ENCODE measurements at places on chromosomes 7 and 10.

- no peak for DNase-seq
Measured at GRCh38 chr7:79462390-79462789, 8.9 kb upstream of the MAGI2 start.

GRCh38 chr7:150975536-150976319 is 2.4 kb downstream of the KCNH2 start:
- no peak for DNase-seq

DNA sequence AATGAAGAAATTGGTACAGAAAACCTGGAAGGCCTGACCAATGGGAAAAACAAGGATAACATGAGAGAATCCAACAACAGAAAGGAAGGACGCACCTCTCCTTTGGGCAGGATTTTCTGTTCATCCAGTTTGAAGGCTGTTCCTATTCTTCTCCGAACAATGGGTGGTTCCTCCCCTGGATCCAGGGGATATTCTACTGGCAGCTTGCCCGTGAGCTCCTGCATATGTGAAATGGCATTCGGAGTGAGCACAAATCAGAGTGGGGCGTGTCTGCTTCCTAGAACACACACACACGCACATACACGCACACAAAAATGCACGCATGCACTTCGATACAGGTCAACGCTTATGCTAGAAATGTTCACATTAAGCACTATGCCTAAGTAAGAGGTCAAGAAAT is 83.5 kb downstream of the PRPF18 start:
- DNase-seq: no peak

GRCh38 chr10:63675171-63675570 is 154.0 kb downstream of the REEP3 start:
- no peak for DNase-seq

GRCh38 chr10:21238044-21238443 is 287.4 kb downstream of the SKIDA1 start:
- no peak for DNase-seq

DNA sequence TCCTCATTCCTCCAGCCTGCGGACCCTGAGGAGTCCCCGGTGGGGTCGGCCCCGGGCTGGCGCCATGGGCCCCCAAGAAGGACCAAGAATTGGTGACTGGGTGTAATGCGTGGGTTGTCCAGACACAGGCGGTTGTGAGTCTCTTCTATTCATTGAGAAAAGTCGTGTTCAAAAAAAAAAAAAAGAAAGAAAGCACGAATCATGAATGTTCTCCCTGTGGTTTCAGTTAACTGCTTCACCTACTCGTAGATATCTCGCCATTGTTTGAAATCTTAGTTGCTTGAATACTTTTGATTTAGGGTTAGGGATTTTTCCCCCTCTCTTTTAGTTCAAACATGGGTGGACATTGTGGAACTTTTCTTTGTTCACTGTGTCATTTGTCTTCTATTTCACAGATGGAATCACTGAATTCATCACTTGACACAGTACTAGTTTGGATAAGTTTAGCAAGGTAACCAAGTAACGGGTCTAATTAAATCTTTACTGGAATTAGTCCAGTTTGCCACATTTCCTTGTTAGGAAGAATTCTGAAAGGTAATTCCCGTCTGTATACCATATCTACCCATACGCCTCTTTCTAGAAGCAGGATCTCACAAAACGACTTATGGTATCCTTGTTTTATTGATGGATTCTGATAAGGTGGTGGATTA is 775 bp downstream of the STARD3NL start:
- peak; percentile 29 for DNase-seq

GRCh38 chr10:80182986-80183385 is 22.4 kb downstream of the ANXA11 start:
- DNase-seq: no peak

DNA sequence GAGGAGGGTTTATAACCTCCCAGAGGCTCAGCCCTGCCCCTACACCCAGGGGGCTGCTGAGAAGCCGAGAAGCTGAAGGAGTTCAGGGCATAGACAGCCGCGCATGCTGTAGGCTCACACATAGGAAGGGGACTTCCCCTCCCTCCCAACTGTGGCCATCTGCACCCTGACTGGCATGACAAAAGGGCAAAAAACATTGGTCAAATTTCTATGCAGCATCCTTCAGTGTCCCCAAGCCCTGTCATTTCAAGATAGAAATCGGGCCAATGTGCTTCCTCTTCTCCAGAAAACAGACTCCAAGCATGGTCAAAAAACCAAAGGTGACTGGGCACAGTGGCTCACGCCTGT is 55.9 kb upstream of the MYL10 start:
- no peak for DNase-seq

DNA sequence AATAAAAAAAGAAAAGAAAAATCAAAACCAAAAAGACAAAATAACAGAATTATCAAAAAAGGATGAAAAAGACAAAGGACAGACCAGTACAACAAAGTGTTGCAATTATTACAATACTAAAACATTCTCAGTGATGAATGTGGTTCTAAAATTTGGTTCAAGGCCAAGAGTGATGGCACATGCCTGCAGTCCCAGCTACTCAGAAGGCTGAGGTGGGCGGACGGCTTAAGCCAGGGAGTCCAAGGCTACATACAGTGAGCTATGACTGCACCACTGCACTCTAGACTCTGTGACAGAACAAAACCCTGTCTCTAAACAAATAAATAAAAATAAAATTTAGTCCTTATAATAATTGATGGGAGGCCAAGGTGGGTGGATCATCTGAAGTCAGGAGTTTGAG is 14.5 kb downstream of the BAZ1B start:
- DNase-seq: no peak

DNA sequence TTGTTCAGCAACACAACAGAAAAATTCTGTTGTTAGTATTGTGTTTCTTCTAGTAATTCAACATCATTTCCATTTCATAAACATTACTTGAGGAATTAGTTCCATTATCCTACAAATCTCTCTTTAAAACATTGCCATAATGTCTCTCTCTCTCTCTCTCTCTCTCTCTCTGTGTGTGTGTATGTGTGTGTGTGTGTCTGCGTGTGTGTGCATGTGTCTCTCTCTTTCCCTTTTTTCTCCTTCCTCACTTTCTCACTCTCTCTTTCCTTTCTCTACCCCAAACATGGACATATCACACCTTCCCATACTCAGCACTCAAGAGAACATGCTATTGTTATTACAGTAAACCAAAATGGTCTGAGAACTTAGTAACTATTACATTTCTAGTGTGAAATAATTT is 16.6 kb downstream of the LRRTM3 start:
- no peak for DNase-seq

DNA sequence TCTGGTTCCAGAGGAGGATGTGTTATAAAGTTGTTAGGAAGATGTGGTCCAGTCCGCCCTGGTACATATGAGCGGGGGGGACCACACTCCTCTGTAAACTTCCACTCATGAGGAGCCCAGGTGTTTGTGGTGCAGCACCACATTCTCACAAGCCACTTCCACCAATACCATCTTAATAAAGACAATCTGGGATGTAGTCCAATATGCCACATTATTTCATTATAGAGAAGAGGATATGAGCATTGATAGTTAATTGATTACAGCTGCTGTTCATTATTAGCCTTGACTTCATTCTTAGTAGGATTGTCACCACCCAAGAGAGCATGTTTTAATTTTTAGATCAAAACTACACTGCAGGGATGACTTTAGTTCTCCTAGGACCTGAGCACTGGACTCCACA is 40.5 kb downstream of the ERCC6 start:
- no peak for DNase-seq

DNA sequence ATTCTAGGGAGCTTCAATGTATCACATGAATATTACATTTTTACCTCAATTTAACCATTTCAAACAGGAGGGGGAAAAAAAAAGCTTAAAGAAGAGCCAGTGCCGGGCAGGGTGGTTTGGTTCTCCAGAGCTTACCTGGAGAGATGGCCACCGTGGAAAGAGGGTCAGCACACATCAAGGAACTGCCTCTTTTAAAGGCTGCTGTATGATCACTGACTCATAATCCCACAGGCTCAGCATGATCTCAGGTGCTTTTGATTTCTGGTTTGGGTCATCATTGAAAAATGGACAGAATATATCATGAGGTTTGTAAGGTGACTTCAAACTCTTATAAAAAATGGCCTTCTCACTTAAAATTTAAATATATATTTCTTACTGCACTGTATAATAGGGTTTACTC is 67.5 kb upstream of the MDFIC start:
- no peak for DNase-seq

DNA sequence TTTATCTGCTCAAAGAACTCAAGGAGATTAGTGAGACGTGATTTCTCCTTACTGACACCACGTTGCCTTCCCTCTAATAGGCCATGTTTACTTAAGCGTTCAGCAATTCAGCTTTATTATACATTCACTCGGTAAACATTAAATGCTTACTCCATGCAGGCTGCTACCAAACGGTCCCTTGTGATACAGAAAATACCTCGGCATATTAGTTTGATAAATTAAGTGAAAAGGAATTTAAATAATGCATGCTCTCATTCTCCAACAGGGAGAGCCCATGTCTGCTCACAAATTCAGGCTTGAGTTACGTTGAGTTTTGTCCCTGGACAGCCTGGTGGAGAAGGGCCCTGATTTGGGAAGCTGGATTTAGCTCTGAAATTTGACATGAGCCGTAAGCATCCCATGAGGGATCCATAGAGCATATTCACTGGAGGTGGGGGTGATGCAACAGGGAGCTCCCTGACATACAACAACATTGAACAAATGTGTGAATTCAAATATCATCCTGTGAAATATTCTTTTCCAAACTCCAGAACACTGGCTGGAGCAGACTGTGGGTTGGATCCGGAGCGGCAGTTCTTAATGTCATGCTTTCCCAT is 86.3 kb downstream of the TBXAS1 start:
- no peak for DNase-seq

DNA sequence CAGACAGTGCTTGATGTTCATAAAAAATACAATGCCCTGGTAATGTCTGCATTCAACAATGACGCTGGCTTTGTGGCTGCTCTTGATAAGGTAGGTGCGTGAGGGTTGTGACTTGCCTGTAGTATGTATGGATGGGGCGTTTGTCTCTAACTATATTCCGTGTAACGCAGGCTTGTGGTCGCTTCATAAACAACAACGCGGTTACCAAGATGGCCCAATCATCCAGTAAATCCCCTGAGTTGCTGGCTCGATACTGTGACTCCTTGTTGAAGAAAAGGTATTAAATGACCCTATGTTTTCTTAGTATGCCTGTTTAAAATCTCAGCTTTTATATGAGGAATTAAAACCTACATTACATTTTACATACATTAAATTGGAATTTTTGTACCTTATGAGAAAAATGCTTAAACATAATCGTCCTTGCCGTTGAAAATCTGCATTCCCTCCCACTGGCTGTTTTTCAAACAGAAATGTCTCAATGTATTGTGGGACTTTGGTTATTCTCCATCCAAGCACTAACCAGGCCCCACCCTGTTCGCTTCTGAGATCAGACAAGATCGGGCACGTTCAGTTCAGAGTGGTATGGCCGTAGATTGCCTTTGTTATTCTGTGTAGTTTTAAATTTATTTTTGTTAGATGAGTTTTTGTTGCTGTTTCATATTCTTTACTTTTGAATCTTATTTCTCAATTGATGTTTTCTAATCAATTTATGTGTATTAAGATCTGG is 85.3 kb downstream of the CUL1 start:
- DNase-seq: no peak

DNA sequence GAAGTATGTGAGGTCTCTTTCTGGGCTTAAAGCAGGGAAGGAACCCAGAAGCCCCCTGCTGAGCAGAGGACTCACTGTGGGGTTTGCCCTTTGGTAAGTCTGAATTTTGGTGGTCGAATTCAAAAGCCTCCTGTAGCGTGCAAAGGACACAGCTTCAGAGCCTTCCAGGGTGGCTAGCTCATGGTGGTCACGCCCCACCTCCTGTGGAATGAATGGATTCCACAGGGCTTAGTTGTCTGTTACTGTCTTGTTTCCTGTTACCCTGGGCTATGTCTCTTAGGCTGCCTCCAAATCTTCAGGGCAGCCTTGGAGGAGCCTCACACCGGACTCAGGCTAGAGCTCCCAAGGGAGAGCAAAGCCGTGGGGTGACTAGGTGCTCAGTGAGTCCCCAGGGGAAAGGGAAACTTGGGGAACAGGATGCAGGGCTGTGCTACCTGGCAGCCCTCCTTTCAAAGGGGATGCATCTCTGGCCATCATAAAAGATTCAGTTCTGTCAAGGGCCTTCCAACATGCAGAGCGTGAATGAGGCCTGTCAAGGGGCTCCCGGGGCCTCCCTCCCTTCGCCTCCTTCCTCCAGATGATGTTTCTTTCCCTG is 211.7 kb downstream of the CCSER2 start:
- DNase-seq: no peak

DNA sequence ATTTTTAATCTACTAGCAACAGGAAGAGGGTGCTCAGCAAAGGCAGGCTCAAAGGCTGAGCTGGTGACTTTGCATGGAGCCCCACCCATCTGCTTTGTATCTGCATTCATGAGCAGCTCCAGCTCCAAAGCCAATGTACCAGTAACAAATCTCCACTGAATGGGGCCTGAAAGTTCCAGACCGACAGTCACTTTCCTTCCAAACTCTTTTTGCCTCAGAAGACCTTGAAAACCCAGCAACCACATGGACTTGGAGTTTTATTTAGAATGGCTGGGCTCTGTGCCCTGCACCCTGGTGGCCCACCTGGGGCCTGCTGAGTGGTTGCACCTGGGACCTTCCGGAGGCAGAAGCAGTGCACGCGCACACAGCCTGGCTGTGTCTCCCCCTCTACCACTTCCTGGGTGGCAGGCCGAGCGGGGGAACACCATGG is 195.0 kb upstream of the PLXNA4 start:
- no peak for DNase-seq

- DNase-seq: no peak
Measured at GRCh38 chr10:127407551-127407950, 141.6 kb upstream of the NPS start.

DNA sequence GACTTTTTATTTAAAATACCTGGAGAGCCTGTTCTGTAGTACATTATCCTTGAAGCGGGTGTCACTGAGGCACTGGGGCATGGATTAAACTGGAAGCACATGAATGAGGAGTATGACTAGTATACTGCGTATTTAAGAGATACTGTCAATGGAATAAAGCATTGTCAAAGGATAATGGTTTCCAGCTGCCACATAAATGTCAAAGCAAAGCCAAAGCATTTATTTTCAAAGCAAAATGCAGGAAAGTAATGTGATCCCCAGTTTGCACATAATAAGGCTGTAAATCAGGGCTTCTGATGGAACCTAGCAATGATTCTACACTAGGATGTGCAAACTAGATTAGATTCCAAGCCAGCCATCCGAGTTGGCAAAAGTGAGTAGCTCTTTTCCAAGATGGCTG is 240.1 kb downstream of the POU6F2 start:
- no peak for DNase-seq

DNA sequence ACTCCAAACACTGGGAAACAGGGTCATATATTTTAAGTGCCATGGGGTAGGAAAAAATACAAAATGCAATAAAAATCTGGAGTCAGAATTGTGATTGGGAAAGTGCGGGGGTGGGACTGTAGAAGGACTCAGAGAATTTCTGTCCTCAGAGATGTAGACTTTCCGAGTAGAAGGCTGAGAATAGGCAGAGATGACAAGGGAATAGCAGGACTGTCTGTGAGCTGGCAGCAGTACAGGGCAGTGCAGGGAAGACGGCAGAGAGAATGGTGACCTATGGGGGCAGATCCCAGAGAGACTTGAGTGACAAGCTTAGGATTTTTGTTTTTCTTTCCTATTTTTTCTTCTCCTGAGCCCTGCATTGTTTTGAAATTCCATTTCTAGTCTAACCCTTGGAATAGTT is 127.6 kb downstream of the SLC16A9 start:
- DNase-seq: no peak

Measured in stimulated activated CD8-positive, alpha-beta memory T cell treated with anti-CD3 and anti-CD28 coated beads, Interleukin-7, amount 100 ng/mL, for 4 hours (primary cell).